Chondrocyte (in vitro differentiated cells): ENCODE measurements at places on chromosomes 4 and X. TPM values are rescaled to one million over a fixed set of nuclear protein-coding genes. Genes with fewer than 3 reads are reported as not detected.

The MAGEA1 gene
- total RNA-seq = not detected in 3 replicates

The LRP2BP gene
- 0.46 to 0.52 TPM (median 0.49 TPM) in 3 replicates for total RNA-seq

The DCHS2 gene
- 0.39 TPM in 1 of 3 replicates, not detected in the others for total RNA-seq

The TACR3 gene
- total RNA-seq = not detected in 3 replicates

The DKK2 gene
- 107 to 259 TPM (median 109 TPM) in 3 replicates for total RNA-seq

The VCX3B gene
- not detected in 3 replicates for total RNA-seq

The NPY1R gene
- total RNA-seq = 0.22 TPM in 2 of 3 replicates, not detected in the other

The ANXA5 gene
- total RNA-seq = 585 to 828 TPM (median 589 TPM) in 3 replicates

The ABRAXAS1 gene
- 11.0 to 14.6 TPM (median 12.2 TPM) in 3 replicates for total RNA-seq

The BST1 gene
- total RNA-seq = 0.45 TPM in 1 of 3 replicates, not detected in the others

The PDLIM5 gene
- 268 to 329 TPM (median 317 TPM) in 3 replicates for total RNA-seq

The PAPSS1 gene
- 104 to 155 TPM (median 105 TPM) in 3 replicates for total RNA-seq

The CYSLTR1 gene
- total RNA-seq = not detected in 3 replicates

The UCHL1 gene
- 771 to 856 TPM (median 807 TPM) in 3 replicates for total RNA-seq

The TCEAL7 gene
- total RNA-seq = 12.0 to 16.5 TPM (median 15.8 TPM) in 3 replicates

The TEX13B gene
- not detected in 3 replicates for total RNA-seq
